ENCODE measurements at places on chromosomes 11 and 22.

DNA sequence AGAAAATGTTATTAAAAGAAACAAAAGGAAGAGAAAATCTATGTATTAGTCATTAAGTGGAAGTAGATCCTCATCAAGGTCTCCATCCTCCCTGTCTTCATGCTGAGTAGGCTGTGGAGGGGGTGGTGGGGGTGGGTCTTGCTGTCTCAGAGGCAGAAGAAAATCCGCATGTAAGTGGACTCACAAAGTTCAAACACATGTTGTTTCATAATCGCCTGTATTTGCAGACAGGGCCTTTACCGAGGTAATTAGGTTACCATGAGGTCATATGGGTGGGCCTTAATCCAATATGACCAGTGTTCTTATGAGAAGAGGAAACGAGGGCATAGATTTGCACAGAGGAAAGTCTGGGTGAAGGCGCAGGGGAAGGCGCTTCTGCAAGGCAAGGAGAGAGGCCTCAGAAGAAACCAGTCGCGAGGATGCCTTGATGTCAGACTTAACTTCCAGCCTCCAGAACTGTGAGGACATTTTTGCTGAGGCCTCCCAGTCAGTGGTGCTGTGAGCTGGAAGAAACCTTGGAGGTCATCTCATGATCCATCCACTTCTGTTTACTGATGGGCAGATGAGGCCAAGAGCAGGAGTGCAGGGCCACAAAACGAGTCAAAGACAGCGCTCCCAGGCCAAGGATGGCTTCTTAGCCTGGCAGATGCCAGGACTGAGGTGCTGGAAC lies 49.3 kb upstream of the THY1 start:
- peak; percentile 56 for DNase-seq

DNA sequence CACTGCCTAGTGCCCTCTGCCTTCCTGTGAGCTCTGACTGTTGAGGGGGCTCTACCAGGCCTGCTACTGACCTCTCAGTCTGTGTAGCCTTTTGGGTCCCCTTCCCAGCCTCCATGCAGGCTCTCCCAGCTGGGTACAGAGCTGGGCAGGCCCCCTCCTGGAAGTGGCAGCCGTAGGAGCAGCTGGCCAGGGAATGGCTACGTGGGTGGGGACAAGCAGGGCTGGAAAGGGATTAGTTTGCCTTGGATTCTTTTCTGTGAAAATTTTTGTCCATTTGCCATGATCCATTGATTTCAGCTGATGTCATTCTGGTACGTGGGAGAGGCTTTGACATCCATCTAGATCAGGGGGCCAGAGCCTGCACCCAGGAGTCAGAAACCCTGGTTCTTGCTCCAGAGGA lies 23.9 kb upstream of the NECTIN1 start:
- peak; percentile 44 for DNase-seq

- peak; percentile 57 for DNase-seq
Observed at GRCh38 chr22:41799486-41800347, 762 bp upstream of the CCDC134 start.

DNA sequence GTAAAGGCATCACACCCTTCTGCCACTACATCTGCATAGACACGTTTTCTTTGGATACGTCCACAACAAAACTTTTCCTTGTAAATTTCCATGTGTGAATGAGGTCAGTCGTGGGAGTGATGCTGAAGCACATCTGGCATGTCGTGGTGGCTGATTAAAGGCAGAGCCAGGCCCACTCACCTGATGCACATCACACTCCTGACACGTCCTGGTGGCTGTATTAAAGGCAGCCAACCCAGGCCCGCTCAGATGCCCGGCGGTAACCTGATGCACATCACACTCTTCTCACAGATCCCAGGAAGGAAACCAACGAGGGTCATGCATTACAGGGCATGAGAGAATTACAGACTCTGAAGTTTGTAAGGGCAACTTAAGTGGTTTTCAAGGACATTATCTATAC lies 321.6 kb upstream of the B3GAT1 start:
- DNase-seq: no peak

DNA sequence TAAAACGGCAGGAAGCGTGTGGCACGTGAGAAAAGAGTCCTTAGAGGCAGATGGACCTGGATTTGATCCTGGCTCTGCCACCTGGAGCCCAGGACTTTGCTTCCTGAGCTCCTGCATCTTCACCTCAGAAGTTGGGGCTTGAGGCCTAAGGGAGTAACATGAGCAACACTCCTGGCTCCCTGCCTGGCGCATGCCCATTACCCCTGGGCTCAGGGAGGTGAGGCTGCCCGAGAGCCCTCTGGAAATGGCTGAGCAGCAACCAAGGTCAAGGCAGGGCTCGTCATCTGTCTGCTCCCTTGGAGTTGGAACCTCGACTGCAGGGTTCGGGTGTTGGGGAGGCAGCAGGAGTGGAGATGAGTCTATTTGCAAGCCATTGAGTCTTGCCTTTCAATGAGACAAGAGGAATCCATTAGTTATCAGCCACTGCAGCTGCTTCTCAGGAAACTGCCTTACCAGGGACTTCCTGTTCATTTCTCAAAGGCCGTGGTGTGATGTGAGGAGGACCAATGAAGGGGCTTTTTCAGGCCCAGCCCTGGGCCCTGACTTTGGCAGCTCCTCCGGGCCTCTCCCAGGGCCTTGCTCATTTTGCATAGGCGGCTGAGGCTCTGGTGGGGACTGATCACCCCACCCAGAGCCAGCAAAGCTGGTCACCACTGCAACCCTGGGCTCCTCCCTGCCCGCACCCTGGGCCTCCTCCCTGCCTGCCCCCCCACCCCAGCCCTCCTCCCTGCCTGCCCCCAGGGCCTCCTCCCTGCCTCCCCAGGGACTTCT lies 6.4 kb downstream of the FADS2 start:
- DNase-seq: peak; percentile 20

DNA sequence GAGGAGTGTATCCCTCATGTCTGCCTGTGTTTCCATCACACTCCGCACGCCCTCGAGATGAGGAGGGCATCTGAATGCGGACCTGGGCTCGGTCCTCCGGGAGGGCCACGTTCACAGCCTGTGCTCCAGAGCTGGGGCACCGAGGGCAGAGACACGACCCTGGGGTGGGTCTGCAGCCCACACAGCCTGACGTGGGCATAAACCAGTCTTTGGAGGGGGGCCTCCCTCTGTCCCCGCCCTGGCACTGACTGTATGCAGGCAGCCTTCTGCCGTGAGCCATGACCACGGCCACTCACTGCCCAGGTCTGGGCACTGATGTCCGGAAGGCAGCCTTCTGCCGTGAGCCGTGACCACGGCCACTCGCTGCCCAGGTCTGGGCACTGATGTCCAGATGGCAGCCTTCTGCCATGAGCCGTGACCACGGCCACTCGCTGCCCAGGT lies 1425.1 kb downstream of the BRD1 start:
- no peak for DNase-seq

GRCh38 chr11:103610435-103610834 lies 426.0 kb upstream of the DDI1 start:
- no peak for DNase-seq

DNA sequence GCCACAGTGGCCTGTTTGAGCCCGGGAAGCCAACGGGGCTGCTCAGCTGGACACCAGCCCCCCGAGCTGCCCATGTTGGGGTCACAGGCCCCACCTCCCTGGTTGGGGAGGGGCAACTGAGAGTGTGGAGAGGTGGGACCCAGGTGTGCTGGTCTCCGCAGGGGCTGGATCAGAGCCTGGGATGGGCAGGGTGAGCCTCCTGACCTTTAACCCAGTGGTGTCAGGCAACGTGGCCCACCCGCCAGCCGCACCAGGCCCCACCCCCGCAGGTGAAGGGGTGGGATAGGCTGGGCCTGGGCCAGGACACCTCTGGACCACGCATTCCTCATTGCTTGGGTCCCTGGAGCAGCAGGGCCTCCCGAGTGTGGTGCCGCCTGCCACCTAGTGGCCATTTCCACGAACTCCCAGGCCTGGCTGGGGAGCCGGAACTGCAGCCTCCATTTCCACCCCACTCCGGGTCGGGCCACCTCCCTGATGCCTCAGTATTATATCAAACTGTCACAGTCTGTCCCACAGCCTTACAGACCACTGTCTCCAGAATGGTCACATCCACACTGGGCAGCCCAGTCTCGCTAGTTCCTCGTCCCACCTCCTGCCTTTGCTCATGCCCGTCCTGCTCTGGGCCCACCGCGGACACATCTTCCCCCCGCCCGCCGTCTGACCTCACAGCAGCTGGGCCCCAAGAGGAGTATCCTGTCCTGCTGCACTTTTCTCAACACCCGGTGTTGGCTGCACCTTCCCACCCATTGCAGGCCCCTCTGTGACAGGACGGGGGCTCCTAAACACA lies 13.3 kb upstream of the PPP6R3 start:
- DNase-seq: peak; percentile 81

DNA sequence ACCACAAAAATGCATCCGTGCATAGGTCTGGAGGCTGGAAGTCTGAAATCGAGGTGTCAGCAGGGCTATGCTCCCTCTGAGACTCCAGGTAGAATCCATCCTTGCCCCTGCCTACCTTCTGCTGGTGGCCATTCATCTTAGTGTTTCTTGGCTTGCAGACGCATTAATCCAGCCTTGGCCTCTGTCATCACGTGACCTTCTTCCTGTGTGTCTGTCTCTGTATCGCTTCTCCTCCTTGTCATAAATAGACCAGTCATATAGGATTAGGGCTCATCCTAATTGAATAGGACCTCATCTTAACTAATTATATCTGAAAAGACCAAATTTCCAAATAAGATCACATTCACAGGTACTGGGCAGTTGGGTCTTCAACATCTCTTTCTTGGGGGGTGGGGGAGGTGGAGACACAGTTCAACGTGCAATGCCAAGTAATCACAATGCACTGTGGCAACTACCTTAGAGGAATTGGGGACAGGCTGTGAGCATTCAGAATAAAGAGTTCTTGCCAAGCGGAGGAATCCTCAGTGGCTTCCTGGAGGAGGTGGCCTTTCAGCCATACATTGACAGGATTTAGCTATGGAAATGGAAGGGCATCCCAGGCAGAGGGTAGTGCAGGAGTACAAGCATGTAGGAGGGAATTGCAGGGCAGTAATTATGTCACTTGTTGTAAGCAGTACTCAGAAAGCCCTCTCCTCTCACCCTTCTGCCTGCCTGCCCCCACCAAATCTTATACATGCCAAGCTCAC lies 96.2 kb upstream of the SYT13 start:
- no peak for DNase-seq

DNA sequence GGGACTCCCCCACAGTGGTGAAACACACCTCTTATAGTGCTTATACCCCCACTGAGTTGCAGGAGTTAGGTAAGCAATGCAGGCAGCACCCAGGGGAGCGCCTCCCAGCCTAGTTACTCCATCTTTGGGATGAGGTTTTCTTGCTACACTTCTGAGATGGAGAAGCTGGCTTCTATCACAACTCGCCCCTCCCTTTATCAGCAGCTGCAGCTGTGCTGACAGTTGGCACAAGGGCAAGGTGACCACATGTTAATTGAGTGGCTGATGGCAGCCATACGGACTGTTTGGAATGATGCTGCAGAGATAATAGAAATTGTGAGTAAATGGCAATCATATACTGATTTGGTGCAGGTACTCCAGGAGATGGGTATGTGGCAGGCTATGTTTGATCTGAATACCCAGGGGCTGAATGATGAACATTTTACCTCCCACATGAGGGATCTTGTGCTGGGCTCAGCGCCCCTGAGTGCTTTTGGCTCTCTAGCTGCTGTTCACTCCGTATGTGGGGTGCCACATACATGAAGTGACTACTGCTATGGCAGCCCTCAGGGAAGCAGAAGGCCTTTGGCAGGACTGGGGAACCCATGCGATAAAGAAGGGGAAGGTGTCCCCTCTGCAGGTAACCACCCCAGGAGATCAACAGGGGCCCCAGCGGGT lies 29.2 kb upstream of the KCNA4 start:
- DNase-seq: no peak

DNA sequence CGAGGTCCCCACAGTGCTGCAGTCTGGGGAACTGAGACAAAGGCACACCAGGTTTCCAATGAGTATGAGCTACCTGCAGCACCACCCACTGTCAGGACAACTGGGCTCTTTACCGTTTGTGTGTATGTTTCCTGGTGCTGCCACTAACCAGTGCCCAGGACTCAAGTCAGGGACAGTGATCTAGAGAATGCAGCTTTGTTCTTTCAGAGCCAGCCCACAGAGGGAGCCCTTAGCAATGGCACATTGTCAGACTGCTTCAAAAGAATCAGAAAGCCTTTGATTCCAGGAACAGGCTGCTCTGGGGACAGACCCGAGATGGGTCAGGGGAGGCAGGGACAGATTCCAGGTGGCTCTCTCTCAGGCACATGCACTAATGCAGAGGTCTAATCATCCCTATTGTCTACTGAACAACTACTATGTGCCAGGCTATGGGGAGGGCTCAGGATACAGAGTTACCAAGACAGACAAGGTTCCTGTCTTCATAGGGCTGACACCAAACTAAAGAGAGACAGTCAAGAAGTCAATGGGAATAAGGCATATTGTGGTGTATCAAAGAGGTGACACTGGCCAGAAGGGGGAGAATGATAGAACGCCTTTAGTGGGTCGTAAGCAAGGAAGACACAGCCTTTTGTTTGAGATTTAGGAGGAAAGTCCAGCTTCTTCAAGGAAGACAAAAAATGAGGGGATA lies 103.7 kb downstream of the VPREB1 start:
- DNase-seq: peak; percentile 7

- no peak for DNase-seq
Observed at GRCh38 chr11:75076671-75077070, 20.0 kb downstream of the OR2AT4 start.

- DNase-seq: no peak
Observed at GRCh38 chr11:3139086-3139440, 26.0 kb downstream of the OSBPL5 start.

DNA sequence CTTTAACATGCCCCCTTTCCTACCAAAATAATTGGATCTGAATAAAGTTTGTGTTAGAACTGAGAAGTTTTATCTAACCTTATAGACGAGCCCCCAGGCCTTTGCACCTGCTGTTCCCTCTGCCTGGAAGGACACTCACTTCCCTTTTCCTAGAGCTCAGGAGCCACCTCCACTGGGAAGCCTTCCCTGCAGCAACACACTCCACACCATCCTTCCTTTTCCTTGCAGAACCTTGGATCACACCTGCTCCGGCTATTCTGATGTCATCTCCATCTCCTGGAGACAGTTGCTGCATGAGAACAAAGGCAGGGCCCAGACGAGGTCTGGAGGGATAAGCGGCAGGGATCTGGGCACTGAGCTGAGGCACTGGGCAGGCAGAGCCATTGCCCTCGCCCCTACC lies 22.6 kb upstream of the MYOD1 start:
- no peak for DNase-seq

GRCh38 chr11:116065191-116065895 lies 561.1 kb upstream of the CADM1 start:
- DNase-seq: no peak

GRCh38 chr22:39494471-39495120 lies 7.5 kb upstream of the MIEF1 start:
- DNase-seq: peak; percentile 40

DNA sequence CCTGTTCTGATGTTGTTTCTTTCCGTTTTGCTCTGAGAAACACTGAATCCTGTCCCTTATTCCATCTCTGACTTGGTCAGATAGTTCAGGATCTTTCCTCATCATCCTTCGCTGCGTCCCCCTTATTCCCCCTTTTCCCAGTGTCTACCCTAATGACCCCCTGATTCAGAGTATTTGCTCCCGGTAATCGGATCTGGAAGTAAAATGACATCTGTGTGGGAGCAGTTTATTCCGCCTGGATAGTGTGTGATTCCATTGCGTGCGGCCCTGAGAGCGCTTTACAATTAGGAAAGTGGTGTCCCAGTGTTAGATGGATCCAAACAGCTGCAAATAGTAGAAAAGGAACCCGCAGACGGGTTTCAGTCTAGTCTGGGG lies 606 bp downstream of the DRG1 start:
- peak; percentile 69 for DNase-seq
